ENCODE measurements at places on chromosomes 12 and 14.
A peak's percentile ranks its signal among the peaks of the same experiment; 100 is the strongest.

GRCh38 chr12:97309921-97310320 lies 152.7 kb upstream of the RMST start:
- no peak for DNase-seq

DNA sequence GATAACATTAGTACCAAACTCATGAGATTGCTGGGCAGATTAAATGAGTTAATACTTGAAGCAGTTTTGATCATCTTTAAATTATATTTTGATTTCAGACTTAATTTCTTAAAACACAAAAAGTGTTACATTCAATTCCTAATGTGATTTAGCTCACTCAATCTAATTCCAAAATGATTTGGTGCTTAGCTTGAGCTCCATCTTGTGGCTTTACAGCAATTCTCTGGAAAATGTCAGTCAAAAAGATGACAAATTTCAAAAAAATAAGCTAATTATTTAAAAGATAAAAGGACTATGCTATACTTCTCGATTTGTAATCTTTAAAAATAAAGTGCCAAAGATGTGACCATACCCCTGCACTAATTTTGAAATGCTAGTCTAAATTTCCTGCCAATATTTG lies 10.1 kb downstream of the LLPH start:
- DNase-seq: no peak

GRCh38 chr14:104298458-104298857 lies 160.1 kb downstream of the KIF26A start:
- DNase-seq: no peak

DNA sequence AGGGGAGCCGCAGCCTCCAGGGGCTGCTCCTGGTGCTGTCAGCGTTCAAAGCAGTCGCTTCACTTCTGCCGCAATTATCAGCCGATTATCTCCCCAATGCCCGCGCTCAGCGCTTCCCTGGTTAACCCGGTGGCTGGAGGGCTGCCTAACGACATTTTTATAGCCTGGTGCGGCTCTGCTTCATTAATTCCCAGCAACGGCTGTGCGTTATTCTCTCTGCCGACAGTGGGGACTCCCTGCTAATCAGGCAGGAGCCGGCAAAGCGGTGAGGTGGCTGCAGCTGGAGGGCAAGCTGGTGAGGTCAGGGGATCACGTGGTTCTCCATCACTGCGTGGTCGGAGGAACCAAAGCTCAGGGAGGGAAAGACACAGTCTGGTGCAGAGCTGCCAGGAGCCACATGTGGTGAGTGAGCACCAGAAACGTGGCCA lies 62.9 kb downstream of the GLRX5 start:
- DNase-seq: peak; percentile 53

- peak; percentile 64 for DNase-seq
Observed at GRCh38 chr14:56120091-56120691, 2.0 kb downstream of the PELI2 start.

DNA sequence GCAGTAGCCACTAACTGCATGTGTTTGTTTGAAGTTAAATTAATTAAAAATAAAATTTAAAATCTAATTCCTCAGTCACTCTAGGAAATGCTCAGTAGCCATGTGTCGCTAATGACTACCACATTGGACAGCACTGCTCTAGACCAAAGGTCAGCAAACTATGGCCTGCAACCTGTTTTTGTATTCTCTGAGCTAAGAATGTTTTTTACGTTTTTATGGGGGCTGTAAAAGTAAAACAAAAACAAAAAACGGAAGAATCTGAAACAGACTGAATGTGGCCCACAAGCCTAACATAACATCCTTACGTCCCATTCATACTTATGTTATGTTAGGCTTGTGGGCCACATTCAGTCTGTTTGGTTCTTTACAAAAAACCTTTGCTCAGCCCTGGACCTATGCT lies 57.8 kb downstream of the LIN52 start:
- no peak for DNase-seq

DNA sequence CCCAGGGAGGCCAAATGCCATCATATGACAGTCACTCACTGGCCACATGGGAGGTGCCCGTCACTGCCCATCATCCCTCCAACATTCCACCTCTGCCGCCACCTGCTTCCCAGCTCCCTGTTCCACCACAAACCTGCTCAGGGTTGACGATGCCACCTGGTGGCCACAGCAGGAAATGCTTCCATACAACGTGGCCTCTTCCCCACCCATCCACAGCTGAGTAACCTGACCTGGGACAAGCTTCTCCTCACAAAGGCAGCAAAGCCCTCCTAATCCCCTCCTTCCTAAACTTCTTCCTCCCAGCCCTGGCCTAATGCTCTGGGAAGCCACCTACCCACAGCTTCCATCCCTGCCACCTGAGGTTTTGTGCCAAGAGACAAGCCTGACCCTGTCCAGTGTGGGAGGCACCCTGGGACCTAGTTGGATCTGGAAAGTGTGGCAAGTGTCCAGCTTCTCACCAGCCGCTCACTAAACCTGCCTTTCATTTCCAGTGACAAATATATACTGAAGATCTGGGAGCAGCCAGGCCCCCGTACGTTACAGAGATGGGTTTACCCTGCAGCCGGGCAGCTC lies 4.3 kb downstream of the DEGS2 start:
- DNase-seq: no peak

DNA sequence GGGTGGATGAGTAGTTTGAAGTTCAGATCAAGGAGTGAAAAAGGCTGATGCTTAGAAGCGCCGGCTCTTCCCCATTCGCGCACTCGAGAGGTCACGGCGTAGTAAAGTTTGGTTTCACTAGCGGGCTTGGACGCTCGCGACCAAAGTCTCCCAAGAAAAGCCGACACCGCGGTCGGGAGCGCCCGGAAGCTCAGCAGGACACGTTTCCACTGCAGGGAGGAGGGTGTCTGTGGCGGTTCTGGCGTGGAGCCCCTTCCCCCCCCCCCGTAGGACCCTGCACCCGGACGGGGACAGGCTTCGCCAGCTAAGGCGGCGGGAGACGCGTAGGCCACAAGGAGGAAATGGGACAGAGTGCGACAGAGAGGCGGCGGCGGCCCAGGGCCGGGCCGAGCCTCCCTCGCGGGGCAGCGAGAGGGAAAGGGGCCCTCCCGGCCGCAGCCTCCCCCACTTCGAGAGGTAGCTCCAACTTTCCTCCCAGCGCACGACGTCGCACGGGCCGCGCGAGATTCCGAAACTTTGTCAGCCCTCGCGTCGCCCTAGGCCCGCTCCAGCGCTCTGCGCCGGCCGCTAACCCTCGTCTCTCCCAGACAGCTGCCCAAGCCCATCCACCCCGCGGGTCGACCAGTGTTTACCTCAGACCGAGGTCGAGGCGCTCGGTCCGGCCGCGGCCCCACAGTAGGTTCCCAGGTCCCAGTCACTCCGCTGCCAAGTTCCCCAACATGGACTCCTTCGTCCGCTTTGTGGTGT lies 480 bp downstream of the SCAF11 start:
- DNase-seq: peak; percentile 80

DNA sequence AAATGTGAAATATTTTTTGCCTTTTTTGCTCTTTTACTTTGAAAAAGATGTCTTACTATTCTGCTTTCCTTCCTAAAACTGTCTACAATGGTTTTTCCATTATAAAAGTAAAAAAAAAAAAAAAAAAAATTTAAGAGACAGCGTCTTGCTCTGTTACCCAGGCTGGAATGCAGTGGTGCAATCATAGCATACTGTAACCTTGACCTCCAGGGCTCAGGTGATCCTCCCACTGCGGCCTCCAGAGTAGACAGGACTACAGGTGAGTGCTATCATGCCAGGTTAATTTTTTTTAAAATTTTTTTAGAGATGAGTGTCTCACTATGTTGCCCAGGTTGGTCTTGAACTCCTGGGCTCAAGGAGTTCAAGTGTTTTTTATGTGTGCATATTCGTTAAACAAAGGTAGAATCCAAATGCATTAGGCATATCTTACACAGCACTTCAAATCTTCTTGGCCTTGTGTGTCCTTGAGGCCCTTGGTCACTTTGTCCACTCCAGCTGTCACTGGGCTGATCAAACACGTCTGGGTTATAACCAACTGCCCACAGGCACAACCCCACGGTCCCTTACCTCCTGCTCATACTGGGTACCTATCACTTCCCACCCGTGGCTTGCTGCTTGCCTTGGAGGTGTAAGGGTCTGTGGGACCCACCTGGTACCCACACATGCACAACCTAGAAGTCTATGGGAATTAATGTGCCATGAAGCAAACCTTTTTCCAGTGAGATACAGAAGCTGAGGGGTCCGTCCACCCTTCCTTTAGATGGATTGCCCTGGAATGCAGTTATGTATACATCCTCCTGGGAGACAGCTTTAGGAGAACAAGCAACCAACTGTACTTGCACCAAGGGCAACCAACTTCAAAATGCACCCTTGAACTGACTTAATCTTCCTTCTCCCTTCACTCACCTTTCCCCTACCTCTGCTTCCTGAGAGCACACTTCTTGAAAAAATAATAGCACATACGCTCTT lies 12.8 kb downstream of the RAD52 start:
- DNase-seq: no peak

DNA sequence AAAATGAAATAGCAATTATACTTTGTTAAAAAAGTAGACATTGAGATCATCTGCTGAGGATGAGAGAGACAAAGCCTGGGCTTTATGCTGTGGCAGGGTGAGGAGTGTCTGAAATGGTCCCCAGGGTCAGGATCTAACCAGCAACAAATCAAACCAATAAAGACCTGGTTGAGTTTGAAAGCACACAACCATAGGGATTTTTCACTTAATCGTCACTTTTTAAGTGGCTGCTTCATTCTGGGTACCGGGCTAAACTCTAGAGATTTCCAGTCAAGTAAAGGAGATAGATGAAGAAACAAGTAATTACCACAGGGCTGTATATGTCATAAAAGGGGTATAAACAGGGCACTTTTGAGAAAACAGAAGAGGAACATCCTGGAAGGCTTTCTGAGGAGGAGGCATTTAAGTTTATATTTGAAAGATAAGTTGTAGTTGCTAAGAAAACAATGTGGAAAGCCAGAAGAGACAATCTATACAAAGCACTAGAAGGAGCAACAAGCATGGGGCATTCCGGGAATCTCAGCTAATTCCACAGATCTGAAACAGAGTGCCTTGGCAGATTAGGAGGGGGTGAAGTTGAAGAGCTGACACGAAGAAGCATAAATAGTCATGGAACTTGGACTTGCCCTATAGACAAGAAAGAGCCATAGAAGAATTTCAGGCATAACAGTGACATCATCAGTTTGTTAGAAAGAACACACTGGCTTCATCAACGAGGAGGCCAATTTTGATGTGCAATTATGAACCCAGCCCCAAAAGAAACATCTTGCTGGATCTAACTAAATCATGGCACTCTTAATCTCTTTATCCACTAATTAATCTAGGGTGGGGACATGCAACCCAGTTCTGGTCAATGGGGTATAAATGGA lies 46.9 kb upstream of the FRS2 start:
- peak; percentile 24 for DNase-seq

DNA sequence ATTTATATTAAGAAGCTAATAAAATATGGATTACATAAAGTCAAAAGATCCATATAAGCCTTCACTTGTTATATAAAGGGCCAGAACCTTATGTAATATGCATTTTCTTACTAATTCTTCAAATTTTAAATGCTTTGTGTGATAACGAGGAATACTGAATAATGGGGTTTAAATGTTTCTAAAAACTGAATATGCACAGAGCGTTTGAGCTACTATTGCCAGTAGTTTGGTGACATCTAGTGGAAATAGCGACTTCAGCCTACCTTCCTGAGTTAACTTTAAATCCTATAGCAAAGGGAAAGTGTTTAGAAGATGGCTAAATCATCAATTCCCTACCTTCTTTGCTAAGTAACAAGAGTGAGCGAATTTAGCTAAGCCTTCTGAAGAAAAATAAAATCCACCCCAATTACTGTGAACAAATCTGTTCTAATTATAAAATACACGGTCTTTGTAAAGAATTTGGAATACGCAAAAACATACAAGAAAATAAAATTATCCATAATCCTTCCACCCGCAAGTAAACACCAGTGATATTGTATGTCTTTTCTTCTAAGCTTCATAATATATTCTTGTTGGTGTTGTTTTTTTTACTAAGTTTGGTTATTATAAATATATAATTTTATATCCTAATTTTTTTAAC lies 115.5 kb upstream of the G2E3 start:
- DNase-seq: peak; percentile 54

DNA sequence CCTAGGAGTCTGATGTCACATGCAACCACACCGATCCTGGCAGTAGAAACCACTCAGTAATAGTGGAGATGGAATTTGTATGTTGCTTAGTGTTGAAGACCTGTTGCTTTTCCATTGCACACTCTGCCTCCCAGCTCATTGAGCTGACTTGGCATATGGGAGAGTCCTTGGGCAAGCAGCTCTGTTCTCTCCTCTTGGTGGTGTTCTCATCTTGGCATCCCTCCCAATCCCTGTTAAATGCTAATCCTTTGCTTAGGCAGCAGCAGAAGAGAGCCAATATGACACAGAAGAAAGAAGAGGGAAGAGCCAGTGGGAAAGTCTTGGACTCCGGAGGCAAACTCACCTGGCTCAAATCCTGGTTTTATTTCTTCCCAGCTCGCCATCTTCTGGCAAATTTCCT lies 178.0 kb upstream of the CAND1 start:
- no peak for DNase-seq

DNA sequence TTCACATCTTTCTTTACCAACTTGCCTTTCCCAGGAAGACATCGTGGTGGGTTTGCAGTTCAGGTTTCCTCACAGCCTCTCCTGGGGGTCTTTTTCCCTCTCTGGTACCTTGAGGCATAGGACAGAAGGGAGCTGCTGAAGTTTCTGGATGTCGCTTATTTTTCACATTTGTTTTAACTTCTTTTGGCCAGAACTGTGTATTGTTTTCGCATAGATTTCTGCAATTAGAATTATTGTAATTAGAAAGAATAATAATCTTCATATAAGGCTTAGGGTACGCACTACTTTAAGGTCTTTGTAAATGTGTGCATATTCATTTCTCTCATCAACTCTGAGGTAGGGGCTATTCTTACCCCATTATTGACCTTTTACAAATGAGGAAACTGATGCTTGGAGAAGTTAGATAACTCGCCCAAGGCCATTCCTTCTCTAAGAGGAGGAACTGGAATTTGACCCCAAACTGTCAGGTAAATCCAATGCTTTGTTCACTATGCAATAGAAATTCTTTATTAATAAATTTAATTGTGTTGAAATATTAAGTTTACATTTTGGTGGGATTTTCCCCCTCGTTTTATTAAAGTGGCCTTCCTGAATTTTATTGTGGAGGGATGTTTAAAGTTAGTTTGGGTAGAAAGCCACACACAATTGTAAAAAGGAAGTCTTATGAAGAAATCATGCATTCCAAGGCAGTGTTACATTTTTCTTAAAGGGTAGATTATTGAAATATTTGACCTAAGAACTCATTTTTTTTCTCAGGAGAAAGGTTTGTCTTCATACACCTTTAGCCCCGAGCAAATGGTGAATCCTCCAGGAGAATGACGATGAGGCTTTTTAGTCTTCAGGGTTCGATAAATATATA lies 12.1 kb upstream of the SLC38A2 start:
- no peak for DNase-seq

DNA sequence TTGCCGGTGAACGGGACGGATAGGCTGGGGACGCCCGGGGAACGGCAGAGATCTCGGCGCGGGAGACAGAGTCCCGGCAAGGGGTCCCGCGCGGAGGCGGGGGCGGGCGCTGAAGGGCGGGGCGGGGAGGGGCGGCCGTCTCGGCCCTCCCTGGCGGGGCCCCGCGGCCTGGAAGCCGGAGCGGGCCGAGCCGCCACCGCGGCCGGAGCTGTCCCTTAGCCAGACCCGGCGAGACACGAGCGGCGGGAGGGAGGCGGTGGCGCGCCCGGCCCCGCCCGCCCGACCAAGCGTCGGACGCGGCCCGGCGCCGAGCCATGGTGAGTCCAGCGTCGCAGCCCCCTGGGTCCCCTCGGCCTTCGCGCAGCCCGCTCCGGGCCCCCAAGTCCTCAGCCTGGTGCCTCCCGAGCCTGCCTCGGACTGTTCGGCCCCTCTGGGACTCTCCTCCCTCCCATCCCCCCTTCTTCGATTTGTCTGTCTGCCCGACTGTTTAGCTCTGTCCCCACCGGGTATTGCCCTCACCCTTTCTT lies at the start of gene ARHGEF40:
Gene ARHGEF40 (plus strand): TSS at position 222 of the 527 bp plus-strand sequence. CDS start 93 bp downstream, at position 315.
- peak; percentile 75 for DNase-seq
